C1 segment of cervical spinal cord (tissue), 14 donors: ENCODE measurements at places on chromosomes 3 and 15.

GRCh38 chr3:24351779-24352469 lies 142.7 kb downstream of the THRB start:
- no peak for DNase-seq

- no peak for DNase-seq
Measured at GRCh38 chr3:139917226-139917785, 17.7 kb upstream of the CLSTN2 start.

DNA sequence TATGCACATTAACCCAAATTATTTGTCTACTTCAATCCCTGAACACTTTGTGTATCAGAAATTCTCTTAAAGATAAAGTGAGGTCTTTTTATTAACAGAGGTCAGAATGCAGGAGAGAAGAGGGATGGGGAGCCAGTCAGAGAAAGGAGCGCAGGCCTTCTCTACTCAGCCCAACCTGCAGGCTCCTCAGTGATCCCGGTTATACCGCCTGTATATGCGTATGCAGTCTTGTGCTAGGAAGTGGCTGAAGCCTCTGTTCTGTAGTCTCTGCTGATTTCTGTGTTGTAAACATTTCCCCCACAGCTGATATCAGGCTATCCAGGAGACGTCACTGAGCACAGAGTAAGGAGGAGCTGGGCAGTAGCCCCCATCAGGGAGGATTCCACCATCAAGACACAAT lies 57.9 kb downstream of the ABHD5 start:
- DNase-seq: no peak

- no peak for DNase-seq
Measured at GRCh38 chr3:9912294-9912935, 4.5 kb upstream of the IL17RC start.

- DNase-seq: no peak
Measured at GRCh38 chr15:99324082-99324620, 72.9 kb downstream of the LRRC28 start.

DNA sequence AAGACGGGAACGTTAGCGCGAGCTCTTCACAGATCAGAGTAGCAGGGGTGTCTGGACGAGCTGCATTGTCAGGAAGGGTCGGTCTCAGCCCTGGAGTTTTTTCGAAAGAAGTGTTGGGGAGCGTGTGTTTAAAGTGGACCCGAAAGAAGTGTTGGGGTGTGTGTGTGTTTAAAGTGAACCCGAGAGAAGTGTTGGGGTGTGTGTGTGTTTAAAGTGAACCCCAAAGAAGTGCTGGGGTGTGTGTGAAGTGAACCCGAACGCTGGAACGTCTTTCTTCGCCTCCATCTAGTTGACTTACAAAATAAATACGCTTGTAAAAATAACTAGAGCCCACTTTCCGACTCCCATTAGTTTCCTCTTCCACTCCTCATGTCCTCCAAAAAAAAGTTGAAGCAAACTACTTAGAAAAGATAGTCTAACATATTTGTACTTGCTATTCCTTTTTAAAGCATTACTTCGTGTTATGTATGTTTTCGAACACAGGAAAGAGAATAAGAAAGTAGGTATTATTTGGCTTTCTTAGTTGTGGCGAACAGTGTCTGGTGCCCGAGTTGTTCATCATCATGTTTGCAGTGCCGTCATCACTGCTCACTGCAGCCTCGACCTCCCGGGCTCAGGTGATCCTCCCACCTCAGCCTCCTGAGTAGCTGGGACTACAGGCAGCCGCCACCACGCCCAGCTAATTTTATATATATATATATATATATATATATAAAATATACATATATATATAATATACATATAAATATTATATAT lies 1.0 kb downstream of the LRCH3 start:
- DNase-seq: no peak

DNA sequence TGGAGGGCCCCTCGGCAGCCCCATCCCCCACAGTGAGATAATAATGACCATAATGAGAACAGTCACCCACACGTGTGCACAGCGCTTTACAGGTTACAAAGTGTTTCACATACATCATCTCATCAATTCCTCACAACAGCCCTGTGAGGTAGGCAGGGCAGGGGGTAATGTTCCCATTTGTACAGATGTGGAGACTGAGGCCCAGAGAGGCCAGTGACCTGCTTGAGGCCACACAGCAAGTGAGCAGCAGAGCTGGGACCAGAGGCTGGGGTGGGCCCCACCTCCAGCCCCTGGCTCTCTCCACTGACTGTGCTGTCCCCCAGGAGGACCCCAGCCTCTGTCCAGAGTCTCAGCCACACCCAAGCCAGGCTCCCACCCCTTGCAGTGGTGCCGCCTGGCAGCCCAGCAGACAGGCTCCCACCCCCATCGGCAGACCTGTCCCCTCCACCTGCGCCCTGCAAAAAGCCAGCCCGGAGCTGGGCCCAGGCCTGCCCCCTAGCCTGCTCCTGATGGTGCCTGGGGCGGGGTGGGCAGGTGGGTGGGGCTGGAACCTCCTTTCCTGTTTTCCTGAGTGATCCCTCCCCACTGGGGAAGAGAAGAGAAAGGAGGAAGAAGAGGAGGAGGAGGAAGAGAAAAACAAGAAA lies 19.6 kb downstream of the LINGO1 start:
- DNase-seq: no peak

- DNase-seq: no peak
Measured at GRCh38 chr3:198071602-198072287, 111.7 kb downstream of the LMLN start.

- no peak for DNase-seq
Measured at GRCh38 chr3:143001034-143001368, 369 bp upstream of the U2SURP start.

GRCh38 chr3:119778176-119778575 lies 3.7 kb upstream of the NR1I2 start:
- DNase-seq: no peak
